GM13976 (cell line): ENCODE measurements at places on chromosomes 4 and X.
A peak's percentile ranks its signal among the peaks of the same experiment; 100 is the strongest.

- DNase-seq: no peak
These were observed 6.4 kb upstream of the IL13RA2 start for GRCh38 chrX:115023811-115024210.

DNA sequence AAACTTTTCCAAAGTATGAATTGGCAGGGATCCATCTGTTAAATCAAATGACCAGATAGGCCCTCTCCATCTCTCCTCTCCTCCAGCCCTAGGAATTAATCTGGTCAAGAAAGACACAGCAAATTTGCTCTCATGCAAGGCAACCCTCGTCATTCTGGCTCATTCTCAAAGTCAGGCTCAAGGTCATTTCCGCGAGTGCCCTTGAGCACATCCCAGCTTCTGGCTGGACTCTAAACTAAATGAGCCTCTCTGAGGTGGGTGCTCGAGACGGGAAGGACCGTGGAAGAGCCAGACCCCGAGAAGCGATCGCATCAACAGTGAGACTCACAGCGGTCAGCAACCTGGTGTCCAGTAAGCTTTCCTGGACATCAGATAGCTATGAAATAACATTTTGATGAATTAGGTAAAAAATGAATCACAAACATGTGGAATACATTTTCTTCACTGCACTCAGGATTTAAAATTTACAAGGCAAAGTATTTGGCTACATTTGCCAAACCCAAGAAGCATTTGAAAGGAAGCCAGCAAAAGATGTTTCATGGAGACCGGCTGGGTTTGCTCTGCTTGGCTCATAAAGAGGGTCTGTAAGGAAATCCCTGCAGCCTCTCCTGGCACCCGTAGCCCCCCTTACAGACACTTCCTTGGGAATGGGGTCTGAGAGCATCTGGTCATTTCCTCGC, 121.0 kb downstream of the ENPP6 start:
- no peak for DNase-seq

DNA sequence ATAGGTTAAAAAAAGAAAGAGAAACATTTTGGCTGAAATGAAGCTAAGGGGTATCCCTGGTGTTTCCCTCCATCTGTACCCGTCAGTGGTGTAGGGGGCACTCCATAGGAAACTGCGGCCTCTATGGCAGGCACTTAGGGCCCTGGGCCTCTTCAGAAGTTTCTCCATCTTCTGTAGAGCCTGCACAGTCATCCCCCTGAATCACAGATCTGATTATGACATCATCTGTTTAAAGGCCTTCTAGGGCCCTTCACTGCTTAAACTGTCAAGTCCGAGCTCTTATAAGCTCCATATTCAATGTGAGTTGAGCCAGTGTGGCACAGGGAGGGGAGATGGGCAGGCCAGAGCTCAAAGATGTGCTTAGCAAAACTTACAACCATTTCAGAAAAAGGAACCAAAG, 241.3 kb downstream of the NR3C2 start:
- no peak for DNase-seq

DNA sequence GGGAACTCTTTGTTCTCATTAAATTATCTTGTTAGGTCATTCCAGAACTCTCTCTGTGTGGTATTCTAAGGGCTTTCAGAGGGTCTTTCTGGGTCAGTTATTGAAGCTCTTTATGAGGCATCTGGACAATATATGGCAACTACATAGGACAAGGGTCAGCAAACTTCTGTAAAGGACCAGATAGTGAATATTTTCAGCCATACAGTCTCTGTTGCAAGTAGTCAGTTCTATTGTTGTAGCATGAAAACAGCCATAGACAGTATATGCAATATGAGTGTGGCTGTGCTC, 35.1 kb downstream of the HADH start:
- no peak for DNase-seq

GRCh38 chrX:119067023-119067739, 5.6 kb upstream of the CT47C1 start:
- DNase-seq: peak; percentile 25

DNA sequence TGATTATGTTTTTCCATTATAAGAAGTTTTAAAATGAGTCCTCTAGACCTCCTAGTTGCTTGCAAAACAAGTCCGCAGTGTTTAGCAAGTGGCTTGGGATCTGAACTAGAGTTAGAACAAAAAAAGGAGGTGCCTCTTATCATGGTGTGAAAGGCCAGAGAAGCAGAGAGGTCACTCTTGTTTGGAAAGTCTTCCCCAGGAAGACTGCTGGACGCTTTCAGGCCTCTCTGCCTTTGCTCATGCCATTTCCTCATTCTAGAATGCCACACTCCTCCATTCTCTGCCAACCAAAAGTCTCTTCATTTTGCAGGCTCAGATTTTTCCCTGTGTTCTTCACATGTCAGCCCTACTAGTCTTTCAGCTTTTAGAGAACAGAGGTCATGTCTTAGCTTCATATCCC, 14.9 kb downstream of the PARM1 start:
- no peak for DNase-seq
